Activated CD8-positive, alpha-beta memory T cell treated with anti-CD3 and anti-CD28 coated beads, Interleukin-2, amount 50 U/mL, for 4 hours (primary cell): ENCODE measurements at places on chromosomes 16 and 17.

- peak; percentile 36 for DNase-seq
Measured at GRCh38 chr16:66924527-66925321, 611 bp downstream of the RRAD start.

GRCh38 chr17:65583921-65584603, 22.6 kb upstream of the AXIN2 start:
- no peak for DNase-seq

GRCh38 chr17:745406-745805, 6.7 kb downstream of the GEMIN4 start:
- no peak for DNase-seq

GRCh38 chr17:77891602-77892001, 66.9 kb upstream of the TNRC6C start:
- DNase-seq: no peak

GRCh38 chr17:40474419-40475002, 26.9 kb downstream of the TNS4 start:
- DNase-seq: no peak

- DNase-seq: no peak
Measured at GRCh38 chr17:46877466-46877865, 26.1 kb downstream of the WNT9B start.

- DNase-seq: no peak
Measured at GRCh38 chr17:73531158-73531557, 113.1 kb downstream of the SDK2 start.

DNA sequence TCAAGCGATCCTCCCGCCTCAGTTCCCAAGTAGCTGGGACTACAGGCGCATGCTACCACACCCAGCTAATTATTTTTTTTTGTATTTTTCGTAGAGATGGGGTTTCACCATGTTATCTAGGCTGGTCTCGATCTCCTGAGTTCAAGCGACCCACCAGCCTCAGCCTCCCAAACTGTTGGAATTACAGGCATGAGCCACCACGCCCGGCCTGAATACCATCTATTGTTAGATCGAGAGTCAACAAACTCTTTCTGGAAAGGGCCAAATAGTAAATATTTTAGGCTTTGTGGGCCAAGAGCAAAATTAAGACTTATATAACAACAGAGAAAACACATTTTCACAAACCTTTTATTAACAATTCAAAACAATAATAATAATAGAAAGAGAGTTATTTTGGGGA, 41.6 kb downstream of the MEOX1 start:
- no peak for DNase-seq
